AML-193 (cell line): ENCODE measurements at places on chromosomes 3 and 15.

GRCh38 chr3:38805765-38806386, 10.1 kb downstream of the SCN10A start:
- peak; percentile 80 for DNase-seq

- no peak for DNase-seq
Observed at GRCh38 chr3:127816783-127817405, 5.4 kb downstream of the MGLL start.

DNA sequence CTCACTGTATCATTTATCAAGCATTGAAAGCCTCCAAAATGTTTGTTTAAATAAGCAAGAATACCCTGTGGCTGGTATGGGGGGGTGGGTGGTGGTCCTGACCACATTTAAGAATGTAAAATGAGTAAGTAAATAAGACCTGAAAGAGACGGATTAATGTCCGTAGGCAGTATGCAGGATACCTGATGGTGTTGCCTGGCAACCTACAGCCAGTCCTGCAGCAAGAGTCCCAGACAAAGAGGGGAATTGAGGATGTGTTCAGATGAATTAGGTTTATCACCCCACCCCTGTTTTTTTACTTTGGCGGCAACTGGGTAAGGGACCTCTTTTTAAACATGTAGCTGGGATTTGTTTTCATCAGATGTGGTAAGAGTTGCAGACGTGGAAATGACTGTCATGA, 99.8 kb upstream of the BFSP2 start:
- DNase-seq = no peak

DNA sequence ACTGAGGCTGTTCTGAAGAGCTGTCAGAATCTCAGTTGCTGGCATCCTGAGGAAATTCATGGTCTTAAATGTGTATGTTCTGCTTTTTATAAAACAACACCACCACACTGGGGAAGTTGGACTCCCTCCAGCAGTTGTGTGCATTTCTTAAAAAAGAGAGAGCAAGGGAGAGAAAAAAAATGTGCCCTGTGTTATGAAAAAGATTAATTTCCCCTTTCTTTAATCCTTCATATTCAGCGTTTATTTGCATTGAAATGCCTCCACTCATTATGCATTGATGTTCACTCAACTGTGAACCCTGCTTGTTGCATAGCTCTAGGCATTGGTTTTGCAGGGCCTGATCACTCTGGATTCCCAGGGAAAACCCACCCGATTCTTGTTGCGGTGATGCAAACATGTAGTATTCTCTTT, 4.4 kb upstream of the ZNF609 start:
- DNase-seq = peak; percentile 89

- no peak for DNase-seq
Observed at GRCh38 chr15:31267161-31268107, 59.2 kb upstream of the KLF13 start.

DNA sequence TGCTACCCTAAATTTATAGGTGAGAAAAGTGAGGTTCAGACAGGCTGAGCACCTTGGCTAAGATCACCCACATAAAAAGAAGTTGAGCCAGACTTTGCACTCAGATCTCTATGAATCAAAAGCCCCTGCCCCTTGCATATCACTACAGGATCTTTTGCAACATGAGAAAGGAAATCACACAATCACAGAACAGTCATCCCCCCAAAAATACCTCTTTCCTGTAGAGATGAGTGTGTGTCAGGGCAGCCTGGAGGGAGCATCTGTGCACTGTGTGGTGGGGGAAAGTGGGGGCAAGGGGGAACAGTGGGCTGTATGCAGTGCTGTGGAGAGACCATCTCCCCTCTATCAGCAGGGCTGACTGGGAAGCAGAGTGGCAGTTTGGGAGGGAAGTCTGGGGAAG, 46.6 kb downstream of the EPHB3 start:
- DNase-seq = no peak

DNA sequence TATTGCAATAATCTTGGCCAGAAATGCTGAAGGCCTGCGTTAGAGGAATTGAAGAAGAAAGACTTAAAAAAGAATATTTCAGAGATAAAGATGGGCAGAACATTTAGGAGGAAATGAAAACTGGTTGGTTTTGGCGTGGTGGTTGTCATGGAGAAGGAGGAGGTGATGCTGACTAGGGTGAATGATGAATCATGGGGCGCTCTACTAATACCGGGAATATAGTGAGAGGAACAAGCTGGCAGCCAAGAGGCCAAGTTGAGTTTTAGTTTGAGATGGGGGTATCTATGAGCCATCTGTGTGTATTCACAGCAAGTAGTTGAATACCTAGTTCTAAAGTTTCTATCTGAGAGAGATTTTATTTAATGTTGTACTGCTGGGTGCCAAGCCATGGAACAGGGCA, 6.8 kb upstream of the GAP43 start:
- no peak for DNase-seq

DNA sequence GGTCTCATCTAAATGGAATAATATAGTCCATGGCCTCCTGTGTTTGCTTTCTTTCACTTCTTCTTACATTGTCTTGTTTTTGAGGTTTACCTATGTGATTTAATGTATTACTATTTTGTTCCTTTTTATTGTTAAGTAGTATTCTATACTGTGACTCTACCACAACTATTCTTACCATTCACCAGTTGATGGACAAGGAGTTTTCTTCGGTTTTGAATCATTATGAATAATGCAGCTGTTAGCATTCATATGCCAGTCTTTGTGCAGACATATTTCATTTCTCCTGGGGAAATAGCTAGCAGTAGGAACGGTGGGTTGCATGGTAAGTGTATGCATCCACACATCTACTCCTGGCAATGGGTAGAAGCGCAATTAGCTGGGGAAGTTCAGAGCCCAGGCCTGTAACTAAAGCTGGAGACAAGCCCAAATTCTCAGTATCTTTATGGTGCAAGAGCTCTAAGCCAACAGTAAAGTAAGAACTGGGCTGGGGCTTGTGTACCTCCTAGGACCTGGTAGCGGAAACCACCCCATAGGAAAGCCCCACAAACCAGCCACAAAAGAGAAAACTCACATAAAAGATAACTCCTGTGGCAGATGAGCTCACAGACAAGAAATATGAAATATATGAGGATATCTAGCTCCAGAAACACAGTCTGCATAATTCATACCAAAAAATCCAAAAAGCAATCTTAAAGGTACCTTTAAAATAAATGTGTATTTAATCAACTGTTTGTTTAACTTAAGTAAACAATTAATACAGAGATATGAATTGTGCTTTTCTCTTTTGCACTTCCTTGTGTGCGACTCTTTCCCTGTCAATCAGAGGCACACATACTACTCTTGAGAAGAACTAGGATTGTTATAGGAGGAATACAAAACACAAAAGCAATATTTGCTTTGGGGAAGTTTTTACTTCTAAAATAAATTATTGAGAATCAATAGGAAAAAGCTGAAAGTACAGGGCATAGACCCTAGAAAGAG, 2.7 kb upstream of the CSTA start:
- DNase-seq = peak; percentile 25

- no peak for DNase-seq
Observed at GRCh38 chr3:158702815-158703481, 29.3 kb downstream of the RARRES1 start.

GRCh38 chr3:122497425-122497824, 17.3 kb downstream of the KPNA1 start:
- DNase-seq = peak; percentile 99

GRCh38 chr15:97165205-97165604, 795.3 kb upstream of the ARRDC4 start:
- no peak for DNase-seq

- no peak for DNase-seq
Observed at GRCh38 chr15:36545467-36545992, 33.9 kb upstream of the CDIN1 start.

DNA sequence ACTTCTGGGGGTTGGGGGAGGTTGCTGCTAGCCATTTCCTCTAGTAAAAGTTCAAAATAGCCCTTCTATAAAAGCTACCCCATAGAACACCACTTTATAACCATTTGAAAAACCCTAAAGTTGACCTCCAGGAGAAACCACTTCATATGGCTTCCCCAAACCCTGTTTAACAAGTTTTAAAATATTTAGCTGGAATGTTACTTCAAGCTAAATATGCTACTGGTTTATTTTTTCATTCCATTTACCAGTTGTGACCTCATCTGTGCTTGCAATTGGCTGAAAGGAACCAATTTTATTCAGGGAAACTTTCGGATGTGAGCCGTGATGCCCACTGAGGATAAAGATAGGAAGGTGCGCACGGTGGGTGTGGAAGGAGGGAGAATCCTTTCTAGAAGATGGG, 221.3 kb downstream of the SUCLG2 start:
- DNase-seq = no peak

GRCh38 chr3:145145461-145145860, 1015.5 kb downstream of the PLOD2 start:
- DNase-seq = no peak

- DNase-seq = no peak
Observed at GRCh38 chr3:4693620-4694019, 200.5 kb downstream of the ITPR1 start.

- DNase-seq = no peak
Observed at GRCh38 chr3:138375447-138375846, 27.1 kb downstream of the MRAS start.

GRCh38 chr3:141218162-141218835, 13.3 kb upstream of the PXYLP1 start:
- DNase-seq = peak; percentile 71

DNA sequence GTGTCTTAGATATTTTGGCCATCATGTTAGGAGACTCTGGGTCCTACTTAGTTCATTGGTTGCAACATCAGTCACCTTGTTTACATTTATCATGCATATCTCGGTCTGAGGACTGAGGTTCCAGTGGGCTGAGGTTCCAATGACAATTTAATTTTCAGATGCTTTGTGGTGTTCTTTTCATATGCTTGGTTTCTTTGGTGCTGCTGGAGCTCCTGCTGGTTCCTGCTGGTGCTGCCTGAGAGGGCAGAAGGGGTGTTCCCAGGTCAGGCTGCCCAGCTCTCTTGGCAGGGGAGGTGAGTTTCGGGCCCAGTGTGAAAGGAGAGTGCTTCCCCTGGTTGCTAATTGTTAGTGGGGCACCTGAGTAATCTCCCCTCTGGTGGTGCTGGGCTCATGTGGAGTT, 6.9 kb upstream of the KLHL40 start:
- no peak for DNase-seq
